ENCODE measurements at places on chromosomes 7 and 10.
A peak's percentile ranks its signal among the peaks of the same experiment; 100 is the strongest.

- no peak for DNase-seq
Measured at GRCh38 chr10:80201608-80202141, 3.7 kb downstream of the ANXA11 start.

DNA sequence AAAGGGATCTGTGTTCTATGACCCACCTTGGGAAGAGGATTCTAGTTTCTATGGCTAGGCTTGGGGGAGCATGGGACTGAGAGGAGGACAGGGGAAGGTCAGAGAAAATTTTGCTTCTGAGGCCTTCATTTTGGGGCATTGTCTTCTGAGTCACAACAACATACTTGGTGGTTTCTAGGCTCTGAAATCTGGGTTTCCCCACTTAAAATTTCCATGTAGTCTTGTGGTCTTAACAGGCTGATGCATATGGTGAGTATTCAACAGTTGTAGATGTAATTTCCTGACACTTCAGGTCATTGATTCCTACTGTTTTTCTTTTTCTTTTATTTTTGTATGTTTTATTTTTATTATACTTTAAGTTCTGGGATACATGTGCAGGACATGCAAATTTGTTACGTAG is 88.5 kb downstream of the ANKRD7 start:
- DNase-seq = no peak

DNA sequence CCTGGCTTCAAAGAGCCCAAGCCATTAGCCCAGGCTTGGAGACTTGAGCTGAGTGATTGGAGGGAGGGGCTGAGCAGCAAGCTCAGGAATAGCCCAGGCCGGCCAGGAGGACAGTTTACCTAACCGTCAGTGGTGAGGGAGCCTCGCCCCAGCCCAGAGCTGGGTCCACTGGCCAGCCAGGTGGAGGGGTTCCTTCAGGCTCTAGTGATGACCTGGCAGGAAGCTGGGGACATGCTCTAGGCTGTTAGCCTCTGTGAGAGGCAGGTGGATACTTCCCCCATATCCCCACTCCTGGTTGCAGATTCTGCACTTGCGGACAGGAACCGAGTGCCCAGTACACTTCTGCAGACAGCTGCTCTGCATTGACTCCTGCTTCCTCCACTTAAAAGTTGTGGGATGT is 61.2 kb upstream of the ANTXRL start:
- no peak for DNase-seq

DNA sequence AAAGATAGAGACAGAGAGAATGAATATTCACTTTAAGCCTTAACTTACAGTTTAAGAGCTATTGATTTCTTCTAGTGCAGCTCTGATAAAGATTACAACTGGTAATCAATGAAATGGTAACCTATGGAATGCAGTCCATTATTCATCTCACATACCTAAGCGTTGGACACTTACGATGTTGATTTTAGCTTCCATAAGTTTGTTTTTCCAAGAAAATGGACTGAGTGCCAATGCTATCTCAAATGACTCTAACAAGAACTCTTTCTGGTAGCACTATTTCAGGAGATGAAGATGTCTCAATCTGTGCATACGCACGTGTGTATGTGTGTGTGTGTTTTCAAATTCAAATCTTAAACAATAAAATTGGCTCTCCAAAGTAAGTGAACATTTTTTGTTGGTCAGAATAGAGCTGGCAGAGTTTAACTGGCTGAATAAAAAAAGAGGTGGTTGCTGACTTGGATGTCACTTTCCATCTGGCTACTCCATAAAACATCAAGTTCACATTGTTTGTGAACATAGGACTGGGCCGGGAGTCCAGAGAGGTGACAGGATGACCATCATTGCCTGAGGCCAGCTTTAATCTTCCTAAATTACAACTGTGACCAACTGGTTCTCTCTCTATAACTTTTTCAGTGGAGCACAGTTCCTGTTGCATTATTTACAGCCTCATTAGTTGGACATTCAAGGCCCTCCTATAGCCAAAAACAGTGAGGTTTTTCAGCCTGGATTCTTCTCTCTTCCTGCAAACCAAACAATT is 106.9 kb upstream of the CSTF2T start:
- DNase-seq = no peak

- DNase-seq = no peak
Measured at GRCh38 chr7:142637240-142637639, 112.0 kb upstream of the PRSS1 start.

DNA sequence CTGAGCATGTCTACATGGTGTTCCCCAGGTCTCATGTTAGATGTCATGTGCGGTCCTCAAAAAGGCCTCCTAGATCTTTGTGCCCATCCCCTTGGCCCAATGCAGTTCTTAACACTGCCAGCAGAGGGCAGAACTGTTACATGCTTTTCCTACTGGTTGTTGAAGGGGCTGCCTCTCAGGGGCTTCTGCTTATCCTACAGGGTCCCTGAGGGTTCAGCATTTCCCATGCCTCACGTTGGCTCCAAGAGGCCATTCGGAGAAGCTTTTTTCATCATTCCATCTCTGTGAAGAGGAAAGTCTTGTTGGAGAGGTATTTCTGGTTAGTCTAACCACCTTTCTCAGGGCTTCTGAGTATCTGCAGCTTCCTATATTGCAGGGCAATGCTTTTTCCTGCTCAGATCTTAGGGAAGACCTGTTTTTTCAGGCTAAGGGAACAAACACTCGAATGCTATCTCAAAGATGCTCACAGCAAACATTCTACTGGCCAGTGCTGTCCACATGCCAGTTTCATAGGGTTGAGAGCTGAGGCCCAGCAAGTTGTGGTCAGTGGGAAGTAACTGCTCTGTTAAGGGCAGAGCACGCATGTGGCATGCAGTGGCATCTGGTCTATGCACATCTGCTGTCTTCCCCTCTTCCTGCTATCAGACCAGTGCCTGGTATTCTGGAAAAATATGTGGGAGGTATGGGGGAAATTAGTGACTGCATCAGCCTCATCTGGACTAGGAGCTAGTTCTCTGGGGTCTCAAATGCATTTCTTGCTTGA is 31.5 kb downstream of the MBL2 start:
- DNase-seq = peak; percentile 90

- no peak for DNase-seq
Measured at GRCh38 chr7:46385662-46386309, 464.7 kb upstream of the IGFBP3 start.

- no peak for DNase-seq
Measured at GRCh38 chr7:20779041-20779440, 7.6 kb downstream of the SP8 start.

- DNase-seq = no peak
Measured at GRCh38 chr7:100373261-100373831, at the start of gene PILRA. Gene PILRA, plus strand, starts transcription at chr7:100373487. Its CDS starts 170 bp downstream, at chr7:100373657.

DNA sequence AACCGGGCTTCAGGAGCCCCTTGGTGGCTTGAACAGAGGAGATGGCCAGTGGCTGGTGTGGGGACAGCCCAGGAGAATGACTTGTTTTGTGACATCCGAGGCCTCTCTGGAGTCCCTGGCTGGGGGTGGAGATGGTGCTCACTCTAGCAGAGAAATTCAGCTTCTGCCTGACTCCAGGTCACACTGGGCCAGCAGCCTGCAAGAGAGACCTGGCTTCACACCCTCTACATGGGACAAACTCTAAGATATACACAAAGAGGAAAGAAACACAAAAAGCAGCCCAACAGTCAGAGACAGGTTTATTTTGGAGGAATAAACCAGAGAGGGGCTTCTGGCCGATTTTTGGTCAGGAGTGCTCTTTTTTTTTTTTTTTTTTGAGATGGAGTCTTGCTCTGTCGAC is 132.8 kb downstream of the ELFN1 start:
- no peak for DNase-seq

GRCh38 chr10:3740157-3740871 is 44.7 kb downstream of the KLF6 start:
- no peak for DNase-seq

DNA sequence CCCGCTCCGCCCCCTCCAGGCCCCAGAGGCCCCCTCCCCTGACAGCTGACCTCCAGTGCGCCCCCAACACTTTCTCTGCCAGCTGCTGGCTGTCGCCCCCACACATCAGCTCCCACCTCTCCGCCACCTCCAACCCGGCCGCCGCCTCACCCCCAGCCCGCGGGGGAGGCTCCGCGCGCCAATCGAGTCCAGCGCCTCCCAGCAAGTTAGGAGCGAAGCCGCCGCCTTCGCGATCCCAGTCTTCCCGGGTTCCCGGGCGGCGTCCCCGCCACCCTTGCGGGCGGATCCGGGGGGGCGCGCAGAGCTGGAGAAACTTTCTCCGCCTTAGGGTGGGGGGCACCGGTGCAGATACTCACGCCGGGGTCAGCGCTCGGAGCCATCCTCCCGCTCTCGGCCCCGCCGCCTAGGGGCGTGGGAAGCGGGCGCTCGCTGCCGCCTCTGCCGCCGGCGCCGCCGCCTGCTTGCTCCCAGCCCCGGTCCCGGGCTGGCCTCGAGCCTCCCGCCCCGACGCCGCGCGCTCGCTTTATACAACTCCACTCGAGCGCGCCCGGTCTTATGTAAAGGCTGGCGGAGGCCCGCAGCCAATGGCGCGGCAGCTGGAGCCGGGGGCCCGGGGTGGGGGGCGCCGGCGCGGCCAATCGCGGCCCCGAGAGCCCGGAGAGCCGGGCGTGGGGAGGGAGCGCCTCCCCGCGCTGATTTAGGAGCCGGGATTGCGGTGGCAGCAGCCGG is at the start of gene CRTAC1:
Gene CRTAC1, minus strand, starts transcription at position 529 of the 729 bp plus-strand sequence. Its CDS starts 149 bp downstream, at position 380.
- peak; percentile 85 for DNase-seq

- DNase-seq = no peak
Measured at GRCh38 chr7:39554583-39555165, 11.5 kb upstream of the YAE1 start.

- DNase-seq = no peak
Measured at GRCh38 chr7:46932676-46933424, 649.1 kb downstream of the TNS3 start.

- DNase-seq = no peak
Measured at GRCh38 chr7:151103973-151104372, 17.7 kb downstream of the AGAP3 start.

DNA sequence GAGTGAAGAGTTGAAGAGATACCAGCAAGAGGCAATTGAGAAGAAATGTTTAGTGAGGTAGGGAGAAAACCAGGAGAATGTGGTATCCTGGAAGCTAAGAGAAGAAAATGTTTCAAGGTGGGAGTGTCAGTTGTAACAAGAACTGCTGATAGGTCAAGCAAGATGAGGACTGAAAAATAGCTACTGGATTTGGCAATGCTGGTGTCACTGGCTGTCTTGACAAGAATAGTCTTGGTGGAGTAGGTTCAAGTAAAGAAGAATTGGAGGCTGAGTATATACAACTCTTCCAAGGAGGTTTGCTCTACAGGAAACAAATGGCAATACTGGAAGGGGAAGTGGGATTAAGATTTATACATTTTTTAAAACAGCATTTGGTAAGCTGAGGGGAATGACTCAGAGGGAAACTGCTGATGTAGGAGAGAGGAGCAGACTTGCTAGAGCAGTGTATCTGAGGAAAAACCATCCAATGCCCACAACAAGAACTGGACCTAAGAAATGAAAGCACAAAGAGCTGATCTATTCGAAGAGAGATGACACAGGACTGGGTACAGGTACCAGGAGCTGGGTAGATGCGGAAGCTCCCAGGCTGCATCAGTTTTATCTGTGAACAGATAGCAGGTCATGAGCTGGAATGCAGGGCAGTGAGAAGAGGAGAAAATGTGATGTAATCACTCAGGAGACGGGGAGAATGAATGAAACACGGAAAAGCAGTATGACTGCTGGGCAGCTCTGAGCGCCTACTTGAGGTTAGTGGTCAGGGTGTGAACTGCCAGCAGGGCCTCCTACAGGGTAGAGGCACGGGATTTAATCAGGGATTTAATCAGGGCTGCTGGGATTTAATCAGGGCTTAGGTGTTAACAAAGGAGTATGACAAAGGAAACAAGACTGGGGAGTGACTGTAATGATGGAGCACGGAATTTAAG is 34.5 kb downstream of the FAM25A start:
- DNase-seq = no peak

DNA sequence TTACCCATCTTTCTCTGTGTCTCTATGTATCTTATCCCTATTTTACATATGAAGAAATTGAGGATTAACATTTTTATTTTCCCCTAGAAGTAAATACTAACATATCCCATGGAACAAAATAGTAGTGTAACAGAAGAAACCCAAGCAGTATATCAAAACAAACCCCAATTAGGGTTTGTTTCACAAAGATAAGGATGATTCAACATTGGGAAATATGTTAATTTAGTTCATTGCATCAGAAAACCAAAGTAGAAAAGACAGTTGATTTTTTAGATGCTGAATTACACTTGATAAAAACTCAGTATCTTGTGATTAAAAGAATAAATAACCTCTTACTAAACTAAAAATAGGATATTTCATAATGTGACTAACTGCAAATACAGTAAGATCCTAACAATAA is 87.8 kb downstream of the GLCCI1 start:
- DNase-seq = no peak

GRCh38 chr7:92916770-92917224 is 80.4 kb upstream of the CDK6 start:
- DNase-seq = peak; percentile 24

GRCh38 chr10:62843600-62843999 is 27.4 kb upstream of the EGR2 start:
- no peak for DNase-seq

- DNase-seq = no peak
Measured at GRCh38 chr7:71982851-71983250, 429.3 kb downstream of the CALN1 start.

GRCh38 chr10:92024700-92025099 is 101.1 kb downstream of the BTAF1 start:
- DNase-seq = no peak

GRCh38 chr10:71952745-71953144 is 11.4 kb upstream of the CHST3 start:
- no peak for DNase-seq

DNA sequence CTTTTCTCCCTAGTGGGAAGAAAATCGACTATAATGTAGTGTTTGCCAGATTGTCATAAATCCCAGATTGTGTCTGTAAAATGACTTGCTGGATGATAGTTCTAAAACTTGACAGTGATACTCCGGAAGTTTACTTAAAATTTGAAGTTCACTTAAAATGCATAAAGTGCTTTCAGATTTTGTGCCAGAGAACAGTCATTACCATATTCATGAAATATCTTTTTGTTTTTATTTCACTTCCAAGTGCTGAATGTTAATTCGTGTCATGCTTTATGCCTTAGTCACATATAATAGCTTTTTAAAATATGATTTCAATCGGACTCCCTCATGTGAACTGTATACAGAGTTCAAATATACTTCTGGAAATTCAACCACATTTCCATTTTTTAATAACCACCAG is 30.4 kb downstream of the PRPF18 start:
- DNase-seq = no peak

- DNase-seq = no peak
Measured at GRCh38 chr7:14606101-14606500, 296.4 kb downstream of the DGKB start.

GRCh38 chr10:63430999-63431356 is 34.8 kb downstream of the JMJD1C start:
- DNase-seq = no peak

Data from WTC11 (cell line).